ENCODE measurements at places on chromosomes 12 and 14.

DNA sequence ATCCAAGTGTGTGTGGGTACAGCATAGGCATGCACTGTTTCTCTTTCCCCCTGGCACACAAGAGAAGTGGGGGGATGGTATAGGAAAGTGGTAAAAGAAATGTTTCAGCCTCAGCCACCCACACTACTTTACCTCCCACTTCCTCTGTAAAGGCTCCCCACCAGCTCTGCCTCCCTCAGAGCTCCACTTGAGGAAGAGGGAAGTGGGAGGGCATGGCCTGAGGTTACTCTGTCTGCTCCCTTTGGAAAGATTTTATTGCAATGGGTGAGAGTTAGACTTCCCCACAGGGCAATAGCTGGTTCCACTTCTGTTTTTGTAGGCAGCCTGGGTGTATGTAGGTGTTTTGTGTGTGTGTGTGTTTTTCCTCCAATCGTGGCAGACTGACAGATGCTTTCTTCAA is 145.3 kb downstream of the SSPN start:
- peak; percentile 5 for DNase-seq

DNA sequence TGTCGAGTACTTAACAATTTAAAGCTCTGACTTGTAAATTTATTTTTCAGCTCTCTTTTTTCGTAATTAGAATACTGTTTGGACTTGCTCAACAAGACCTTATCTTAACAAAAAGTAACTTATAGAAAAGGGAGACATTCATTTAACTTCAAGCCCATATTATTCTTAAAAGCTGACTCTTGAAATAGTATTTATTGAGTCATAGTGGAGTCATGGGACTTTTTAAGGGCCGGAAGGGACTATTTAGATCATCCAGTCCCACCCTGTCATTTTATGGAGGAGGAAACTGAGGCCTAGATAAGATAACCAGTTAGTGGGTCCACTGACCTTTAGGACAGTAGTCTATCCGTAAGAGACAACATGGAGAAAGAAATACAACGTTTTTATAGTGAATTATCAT is 1.5 kb downstream of the RAP1B start:
- DNase-seq: no peak

- DNase-seq: no peak
These were observed 8.0 kb downstream of the CSRNP2 start for GRCh38 chr12:51075390-51075789.

- DNase-seq: no peak
These were observed 6.4 kb upstream of the ACTR10 start for GRCh38 chr14:58193542-58193941.

GRCh38 chr14:34277191-34277590 is 184.8 kb downstream of the SPTSSA start:
- DNase-seq: no peak

- no peak for DNase-seq
These were observed 38.0 kb downstream of the CHST11 start for GRCh38 chr12:104494793-104495158.

GRCh38 chr14:50312734-50313054 is 570 bp downstream of the DMAC2L start:
- DNase-seq: peak; percentile 57

GRCh38 chr12:41709012-41709411 is 435.7 kb downstream of the GXYLT1 start:
- DNase-seq: no peak
